Activated T-helper 17 cell treated with anti-CD3 and anti-CD28 coated beads, Interleukin-2, amount 50 U/mL, for 72 hours (primary cell): ENCODE measurements at places on chromosomes 6 and 20. TPM values are rescaled to one million over a fixed set of nuclear protein-coding genes. Genes with fewer than 3 reads are reported as not detected.

DNA sequence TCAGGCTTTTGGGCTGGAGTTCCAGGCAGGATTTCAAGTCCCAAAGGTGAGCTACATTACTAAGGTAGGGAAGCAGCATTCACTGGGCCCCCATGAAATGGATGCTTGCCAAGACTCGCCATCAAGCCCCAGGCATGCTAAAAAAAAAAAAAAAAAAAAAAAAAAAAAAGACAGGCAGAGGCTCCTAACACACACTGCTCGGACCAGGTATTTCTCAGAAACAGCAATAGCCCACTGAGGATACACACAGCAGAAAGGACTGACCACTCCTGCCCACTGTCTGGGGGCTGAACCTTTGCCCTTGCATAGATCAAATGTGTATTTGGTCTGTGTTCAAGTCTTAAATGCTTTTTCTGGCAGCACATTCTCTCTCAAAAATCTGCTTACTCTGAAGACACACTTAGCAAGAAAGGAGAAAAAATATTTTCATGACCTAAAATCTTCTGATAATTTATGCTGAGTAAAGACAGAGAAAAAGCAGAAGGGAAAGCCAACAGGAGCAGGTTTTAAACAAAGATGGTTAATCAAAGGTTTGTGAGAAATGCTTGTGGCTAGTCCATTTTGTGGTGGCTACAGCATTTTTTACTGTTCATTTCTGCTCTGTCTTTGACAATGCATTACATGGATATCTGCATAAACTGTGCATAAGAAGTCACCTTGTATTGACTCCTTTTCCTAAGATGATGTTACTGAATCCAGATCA, 37.9 kb upstream of the BEND6 start:
- ATAC-seq: no peak

GRCh38 chr6:16999491-17000436, 102.1 kb upstream of the STMND1 start:
- no peak for ATAC-seq

- no peak for ATAC-seq
These were observed 51.3 kb upstream of the REV3L start for GRCh38 chr6:111534231-111534751.

DNA sequence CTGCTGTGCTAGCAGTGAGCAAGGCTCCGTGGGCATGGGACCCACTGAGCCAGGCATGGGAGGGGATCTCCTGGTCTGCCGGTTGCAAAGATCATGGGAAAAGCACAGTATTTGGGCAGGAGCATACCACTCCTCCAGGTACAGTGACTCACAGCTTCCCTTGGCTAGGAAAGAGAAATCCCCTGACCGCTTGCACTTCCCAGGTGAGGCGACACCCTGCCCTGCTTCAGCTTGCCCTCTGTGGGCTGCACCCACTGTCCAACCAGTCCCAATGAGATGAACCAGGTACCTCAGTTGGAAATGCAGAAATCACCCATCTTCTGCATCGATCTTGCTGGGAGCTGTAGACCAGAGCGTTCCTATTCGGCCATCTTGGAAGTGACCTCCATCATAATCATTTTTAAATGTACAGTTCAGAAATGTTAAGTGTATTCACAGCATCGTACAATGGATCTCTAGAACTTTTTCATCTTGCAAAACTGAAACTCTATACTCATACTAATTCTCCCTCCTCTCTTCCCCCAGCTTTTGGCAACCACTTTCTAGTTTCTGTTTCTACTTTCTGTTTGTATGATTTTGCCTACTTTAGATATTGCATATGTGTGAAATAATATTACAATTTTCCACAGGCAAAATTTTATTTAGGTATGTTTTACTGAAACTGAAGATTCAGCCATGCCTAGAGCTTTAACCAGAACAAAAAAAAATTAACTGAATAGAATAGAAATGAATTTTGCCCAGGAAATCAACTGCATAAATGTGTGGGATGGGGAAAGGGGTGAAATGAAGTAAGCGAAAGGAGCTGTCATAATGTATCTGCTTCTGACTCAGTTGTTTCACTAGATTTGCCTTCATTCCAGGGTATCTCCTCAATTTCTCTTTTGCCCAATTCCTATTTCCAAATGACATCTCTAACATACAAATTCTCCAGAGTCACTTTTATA, 100.0 kb downstream of the RWDD2A start:
- ATAC-seq: peak; percentile 89

DNA sequence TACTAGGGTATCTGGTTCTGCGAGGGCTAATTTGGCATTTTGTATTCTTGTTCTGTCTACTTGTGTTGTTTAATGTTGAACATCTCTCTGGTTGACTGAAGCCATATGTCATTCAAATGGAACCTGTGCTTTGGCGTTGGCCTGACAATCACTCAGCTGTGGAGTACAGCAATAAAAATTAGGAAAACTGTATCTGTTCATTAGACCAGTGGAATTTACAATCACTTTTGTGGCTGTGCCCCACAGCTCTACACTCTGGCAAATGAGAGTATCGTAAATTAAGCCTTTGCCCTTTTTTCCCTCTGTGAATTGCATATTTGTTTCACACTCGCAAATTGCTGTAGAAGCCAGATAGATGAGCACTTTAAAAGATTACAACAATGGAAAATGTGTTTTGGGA, 102.0 kb downstream of the ARID1B start:
- no peak for ATAC-seq

GRCh38 chr6:165660857-165661663, 2.0 kb downstream of the PDE10A start:
- ATAC-seq: no peak

DNA sequence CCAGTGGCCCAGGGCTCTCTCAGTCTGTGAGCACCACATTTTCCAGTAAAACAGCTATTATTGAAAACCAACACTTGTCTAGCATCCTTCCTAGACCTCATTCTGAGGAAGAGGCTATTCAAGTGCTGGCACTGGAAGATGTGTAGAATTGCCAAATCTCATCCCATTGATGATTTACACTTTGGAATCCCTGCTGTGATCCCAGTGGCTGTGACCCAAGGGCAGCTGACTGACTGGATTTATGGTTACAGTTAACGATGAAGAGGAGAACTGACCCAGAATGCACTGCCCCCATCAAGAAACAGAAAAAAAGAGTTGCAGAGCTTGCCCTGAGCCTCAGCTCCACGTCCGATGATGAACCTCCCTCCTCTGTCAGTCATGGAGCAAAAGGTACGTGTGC, 2.4 kb downstream of the CMTR1 start:
- no peak for ATAC-seq

GRCh38 chr6:164917211-164917610, 392.2 kb downstream of the C6orf118 start:
- ATAC-seq: no peak

DNA sequence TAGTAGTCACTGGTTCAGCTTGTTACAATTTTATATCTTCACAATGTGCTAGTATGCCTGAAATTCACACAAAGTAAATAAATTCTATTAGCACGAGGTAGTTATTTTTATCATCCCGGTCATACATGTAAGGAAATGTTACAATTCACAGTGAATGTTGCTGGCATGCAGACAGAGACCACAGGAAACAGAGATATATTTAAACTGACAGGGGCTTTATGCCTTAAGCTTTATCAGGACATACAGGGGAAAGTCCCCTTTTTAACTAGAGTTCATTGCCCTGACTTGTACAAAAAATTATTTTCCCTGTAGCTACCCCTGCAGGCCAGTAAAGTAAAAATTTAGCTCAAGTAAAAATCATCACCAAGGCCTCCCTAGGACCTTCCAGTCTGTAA, 712.0 kb upstream of the NRSN1 start:
- no peak for ATAC-seq

- ATAC-seq: no peak
These were observed 802.3 kb downstream of the QKI start for GRCh38 chr6:164216839-164217238.

The LST1 gene
- total RNA-seq: 28.7 TPM

The SMLR1 gene
- not detected for total RNA-seq

The MED23 gene
- total RNA-seq: 24.1 TPM

The TFAP2D gene
- total RNA-seq: not detected

The SIRPD gene
- total RNA-seq: not detected

The TINAG gene
- total RNA-seq: not detected

The SLC35D3 gene
- not detected for total RNA-seq
